ENCODE measurements at places on chromosomes 16 and 17.

GRCh38 chr17:41343029-41343428 lies 7.6 kb downstream of the KRT33A start:
- no peak for DNase-seq

DNA sequence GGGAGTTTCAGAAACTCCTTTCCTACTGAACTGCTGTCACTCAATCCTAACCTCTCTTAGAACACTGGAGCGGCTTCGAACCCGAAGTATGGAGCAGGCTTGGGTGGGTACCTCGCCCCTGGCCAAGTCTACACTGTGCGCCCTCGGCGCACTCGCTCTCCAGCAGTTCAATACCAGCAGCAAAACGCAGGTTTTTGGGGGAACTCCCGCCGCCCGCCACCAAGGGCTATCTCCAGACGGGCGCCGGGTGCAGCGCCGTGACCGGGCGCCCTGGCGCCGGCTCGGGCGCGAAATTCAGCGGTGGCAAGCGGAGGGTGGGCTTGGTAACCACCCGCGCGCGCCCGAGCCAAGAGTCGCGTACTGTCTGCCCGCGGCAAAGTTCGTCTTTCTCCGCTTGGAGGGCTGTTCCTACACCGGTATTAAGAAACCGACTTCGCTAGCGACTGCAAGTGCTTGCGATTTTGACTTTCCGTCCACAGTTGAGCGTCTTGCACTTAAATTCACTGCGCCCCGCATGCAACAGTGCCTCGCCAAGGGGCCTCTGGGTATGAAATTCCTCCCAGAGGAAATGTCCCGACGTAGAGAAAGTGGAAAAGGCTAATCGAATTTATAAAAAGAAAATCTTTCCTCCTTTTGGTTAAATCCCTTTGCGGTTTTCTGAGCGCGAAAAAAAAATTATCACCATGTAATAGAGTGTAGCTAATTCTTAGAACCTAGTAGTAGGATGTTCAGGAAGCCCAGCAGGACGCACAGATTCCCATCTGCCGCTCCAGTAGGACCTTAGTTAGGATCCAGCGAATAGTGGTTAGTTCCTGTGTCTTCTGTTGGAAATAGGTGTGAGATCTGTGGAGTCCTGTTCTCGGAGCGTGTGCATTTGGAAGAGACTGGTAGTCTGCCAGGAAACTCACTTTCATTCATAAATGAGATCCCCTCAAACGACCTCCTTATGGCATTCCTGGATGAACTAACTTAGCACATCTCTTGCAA lies 5.0 kb upstream of the SALL1 start:
- no peak for DNase-seq

DNA sequence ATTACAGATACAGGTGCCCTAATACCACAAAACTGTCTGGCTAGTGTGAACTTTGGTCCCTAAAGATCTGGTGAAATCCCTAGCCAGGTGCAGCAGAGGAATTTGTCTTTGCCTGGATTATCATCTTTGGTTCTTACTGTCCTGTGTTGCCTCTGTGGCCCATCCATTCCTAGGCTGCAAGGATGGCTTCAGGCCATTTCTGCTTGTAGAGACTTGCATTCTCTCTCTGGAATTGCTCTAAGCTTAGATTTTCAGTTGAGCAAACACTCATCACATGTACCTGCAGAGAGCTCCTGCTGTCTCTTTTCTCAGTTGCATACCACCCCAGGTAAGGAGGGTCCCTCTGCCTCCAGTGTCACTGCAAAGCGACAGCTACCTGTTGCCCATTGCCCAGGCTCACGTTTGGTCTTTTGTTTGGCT lies 114.9 kb downstream of the PRKCA start:
- no peak for DNase-seq

DNA sequence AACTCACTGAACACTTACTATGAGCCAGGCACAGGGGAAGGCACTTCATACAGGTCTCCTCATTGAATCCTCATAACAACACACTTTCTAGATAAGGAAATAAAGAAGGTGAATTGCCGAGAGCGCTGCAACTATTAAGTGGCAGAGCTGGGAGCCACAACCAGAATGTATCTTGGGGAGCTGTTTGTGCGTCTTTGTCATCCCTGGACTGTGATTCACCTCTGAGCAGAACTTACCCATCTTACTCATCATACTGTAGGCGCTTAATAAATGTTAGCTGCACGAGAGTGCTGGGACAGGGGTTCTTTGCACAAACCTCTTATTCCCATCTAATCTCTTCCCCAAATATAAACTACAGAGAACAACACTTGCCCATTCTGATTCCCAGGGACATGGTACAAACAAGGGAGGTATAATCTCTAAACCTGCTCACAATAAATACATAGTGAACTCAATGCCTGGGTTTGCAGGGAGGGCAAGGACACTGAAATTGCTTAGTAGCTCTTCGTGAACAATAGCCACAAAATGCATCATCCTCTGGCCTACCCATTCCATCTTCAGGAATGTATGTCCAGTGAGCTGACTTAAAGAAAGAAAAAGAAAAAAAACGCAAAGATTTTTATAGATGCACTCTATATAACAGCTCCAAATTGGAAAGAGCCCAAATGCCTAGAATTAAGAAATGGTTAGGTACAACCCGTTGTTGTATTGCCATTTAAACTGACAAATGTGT lies 43.0 kb downstream of the MYO18A start:
- DNase-seq, result no peak

DNA sequence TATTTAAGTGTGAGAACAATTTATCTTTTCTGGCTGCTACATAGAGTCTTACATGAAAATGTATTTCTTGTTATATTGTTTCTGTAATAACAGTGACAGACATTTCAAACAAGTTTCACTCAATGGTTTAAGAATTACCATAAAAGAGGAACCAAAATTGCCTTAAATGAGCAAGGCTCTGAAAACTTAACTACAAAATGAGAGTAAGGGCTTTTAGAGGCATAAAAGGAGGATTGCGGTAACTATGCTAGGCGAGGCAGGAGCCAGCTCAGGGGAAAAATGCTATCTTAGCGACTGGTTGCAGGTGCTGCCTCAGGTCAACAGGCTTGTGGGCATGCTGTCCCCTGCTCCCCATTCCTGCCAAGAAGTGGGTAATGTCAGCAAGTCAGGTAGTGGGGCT lies 81.7 kb upstream of the MSI2 start:
- no peak for DNase-seq

GRCh38 chr17:66892246-66892645 lies 57.3 kb downstream of the CACNG5 start:
- no peak for DNase-seq

- no peak for DNase-seq
Observed at GRCh38 chr17:8503368-8503767, 67.7 kb downstream of the NDEL1 start.
